ENCODE measurements at places on chromosomes 3 and 15. TPM values are rescaled to one million over a fixed set of nuclear protein-coding genes. Genes with fewer than 3 reads are reported as not detected.

Gene RTP3
- total RNA-seq = not detected

Gene WDR82
- 54.9 TPM for total RNA-seq

Gene PIAS1
- 11.3 TPM for total RNA-seq

Gene TGM4
- total RNA-seq = 0.48 TPM

Gene GOLGA6L7
- not detected for total RNA-seq

Gene EIF1B
- 11.8 TPM for total RNA-seq

Gene CDC25A
- total RNA-seq = 4.3 TPM

Gene EPHB3
- total RNA-seq = 26.3 TPM

Gene MAGI1
- total RNA-seq = 7.5 TPM

Gene P2RY12
- not detected for total RNA-seq

Gene OPA1
- total RNA-seq = 64.3 TPM

Gene MASP1
- total RNA-seq = not detected

Gene MAP1A
- 0.21 TPM for total RNA-seq

Gene SCN5A
- not detected for total RNA-seq

Gene SCG5
- total RNA-seq = 1.7 TPM

Gene SERINC4
- total RNA-seq = not detected

Gene TMF1
- total RNA-seq = 26.7 TPM

Gene TMCO5A
- not detected for total RNA-seq

Gene ANKRD34C
- total RNA-seq = not detected

Gene SCAANT1
- total RNA-seq = not detected

Gene ARGFX
- not detected for total RNA-seq

Gene DUOXA2
- total RNA-seq = not detected

Gene CYP8B1
- total RNA-seq = not detected

Gene TTC23
- 16.2 TPM for total RNA-seq

Gene TMEM212
- not detected for total RNA-seq

Gene GPR171
- not detected for total RNA-seq

Gene HRH1
- total RNA-seq = 3.6 TPM

Gene HHLA2
- not detected for total RNA-seq
